Fibroblast of the aortic adventitia (primary cell): ENCODE measurements at places on chromosomes 11 and 22. TPM values are rescaled to one million over a fixed set of nuclear protein-coding genes. Genes with fewer than 3 reads are reported as not detected.

Gene KAT5
- 35.9 and 59.1 TPM in 2 replicates for total RNA-seq

Gene WNT11
- 1.2 TPM in 1 of 2 replicates, not detected in the other for total RNA-seq

Gene CD3D
- total RNA-seq: not detected in 2 replicates

Gene NCAM1
- total RNA-seq: 3.0 and 23.6 TPM in 2 replicates

Gene ARFIP2
- 45.7 and 49.1 TPM in 2 replicates for total RNA-seq

Gene TCIRG1
- total RNA-seq: 75.1 and 76.0 TPM in 2 replicates

Gene PRODH
- total RNA-seq: 0.74 TPM in 1 of 2 replicates, not detected in the other

Gene MN1
- total RNA-seq: 27.9 and 55.9 TPM in 2 replicates
